ENCODE measurements at places on chromosomes 1 and 21. TPM values are rescaled to one million over a fixed set of nuclear protein-coding genes. Genes with fewer than 3 reads are reported as not detected.

Gene LDLRAD1
- not detected for total RNA-seq

- DNase-seq, result peak; percentile 52
- no peak overlapping the region for H3K4me3 ChIP-seq
- H3K4me1 ChIP-seq, result no peaks in the 10 kb centered on the region
- H3K36me3 ChIP-seq, result no peaks in the 10 kb centered on the region
- H3K27ac ChIP-seq, result no peak overlapping the region
These were observed 56.3 kb downstream of the MYOM3 start for GRCh38 chr1:24055681-24056080.

GRCh38 chr1:46492871-46493270 lies 3.2 kb downstream of the DMBX1 start:
- DNase-seq, result no peak
- peaks cover 80% of the 10 kb centered on the region for H3K27me3 ChIP-seq
- peaks cover 24% of the 10 kb centered on the region for H3K4me1 ChIP-seq
- no peak overlapping the region for H3K27ac ChIP-seq

DNA sequence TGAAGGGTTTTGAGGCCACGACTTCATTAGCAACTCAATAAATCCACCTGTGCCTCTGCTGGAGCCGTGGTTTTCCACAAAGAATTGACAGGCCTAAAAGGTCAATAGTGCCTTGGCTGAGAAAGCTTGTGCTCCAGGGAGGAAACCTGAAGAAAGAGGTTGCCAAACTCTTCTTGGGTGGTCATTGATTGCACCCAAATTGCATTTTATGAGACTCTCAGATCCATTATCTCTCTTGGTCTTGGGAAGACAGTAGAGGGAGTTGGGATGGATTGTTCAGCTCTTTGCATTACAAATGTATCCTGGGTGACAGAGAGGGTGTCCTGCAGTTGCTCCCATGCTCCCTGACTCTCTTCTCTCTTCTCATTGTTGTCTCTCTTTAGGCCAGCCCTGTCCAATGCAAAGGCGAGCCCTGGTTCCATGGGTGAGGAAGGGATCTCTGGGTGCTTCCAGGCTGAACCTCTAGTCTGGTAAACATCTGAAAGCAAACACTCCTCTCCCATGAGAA lies 46.1 kb upstream of the HTR1D start:
- no peak for DNase-seq
- no peak overlapping the region for H3K27ac ChIP-seq
- no peaks in the 10 kb centered on the region for H3K27me3 ChIP-seq
- no peaks in the 10 kb centered on the region for H3K4me1 ChIP-seq
